ENCODE measurements at places on chromosomes 11 and 22. TPM values are rescaled to one million over a fixed set of nuclear protein-coding genes. Genes with fewer than 3 reads are reported as not detected.

DNA sequence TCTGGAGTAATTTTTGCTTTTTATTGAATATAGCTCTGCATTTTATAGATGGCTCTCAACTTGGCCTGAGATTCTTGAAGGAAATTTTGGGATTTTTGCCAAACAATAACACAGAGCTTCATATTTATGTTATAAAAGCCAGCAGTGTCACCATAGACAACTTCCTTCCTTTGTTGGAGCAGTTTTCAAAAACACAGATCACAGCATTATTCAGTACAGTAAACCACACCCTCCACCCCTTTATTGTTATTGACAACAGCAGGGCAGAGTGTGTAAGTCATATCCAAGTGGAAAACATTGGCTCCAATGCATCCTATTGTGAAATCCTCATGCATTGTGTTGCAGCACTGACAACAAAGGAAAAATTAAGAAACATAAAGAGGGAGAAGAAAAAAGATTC, 62.6 kb upstream of the PRSS23 start:
- DNase-seq, result peak; percentile 66

- no peak for DNase-seq
Observed at GRCh38 chr11:116445108-116446047, 327.4 kb downstream of the BUD13 start.

DNA sequence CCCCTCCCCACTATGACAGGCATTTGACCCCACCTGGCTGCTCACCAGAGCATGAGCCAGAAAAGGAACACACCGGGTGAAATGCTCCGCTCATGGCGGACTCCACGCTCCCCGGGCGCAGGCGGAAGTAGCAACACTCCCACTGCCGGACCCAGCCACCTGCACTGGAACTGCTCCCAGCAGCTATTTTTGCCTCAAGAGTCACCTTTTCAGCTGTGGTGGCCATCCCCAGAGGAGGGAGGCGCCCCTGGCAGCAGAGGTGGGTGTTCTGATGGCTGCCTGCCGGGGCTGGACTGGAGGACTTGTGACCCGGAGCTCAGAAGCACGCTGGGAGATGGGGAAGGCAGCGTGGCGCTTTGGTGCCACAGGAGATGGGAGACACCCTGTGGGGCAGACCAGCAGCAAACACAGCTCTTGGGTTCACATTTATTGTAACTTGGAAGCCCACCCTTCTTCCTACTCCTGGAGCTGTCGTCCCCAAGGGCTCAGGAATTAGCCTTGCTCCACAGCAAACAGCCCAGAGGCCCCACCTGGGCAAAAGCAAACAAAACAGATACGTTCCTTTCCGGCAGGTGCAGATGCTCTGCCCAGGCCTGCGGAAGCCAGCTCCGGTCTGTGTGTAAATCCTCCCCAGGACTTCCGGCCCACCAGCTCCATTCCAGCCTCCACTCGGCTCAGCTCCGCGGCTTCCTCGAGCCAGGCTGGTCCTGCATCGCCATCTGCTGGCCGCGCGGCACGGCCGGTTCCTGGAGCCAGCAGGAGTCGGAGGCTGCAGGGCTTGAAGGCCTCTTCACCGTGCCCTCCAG, 3.7 kb downstream of the RPS19BP1 start:
- DNase-seq, result peak; percentile 95

- no peak for DNase-seq
Observed at GRCh38 chr11:121644187-121644512, 191.4 kb upstream of the SORL1-AS1 start.

DNA sequence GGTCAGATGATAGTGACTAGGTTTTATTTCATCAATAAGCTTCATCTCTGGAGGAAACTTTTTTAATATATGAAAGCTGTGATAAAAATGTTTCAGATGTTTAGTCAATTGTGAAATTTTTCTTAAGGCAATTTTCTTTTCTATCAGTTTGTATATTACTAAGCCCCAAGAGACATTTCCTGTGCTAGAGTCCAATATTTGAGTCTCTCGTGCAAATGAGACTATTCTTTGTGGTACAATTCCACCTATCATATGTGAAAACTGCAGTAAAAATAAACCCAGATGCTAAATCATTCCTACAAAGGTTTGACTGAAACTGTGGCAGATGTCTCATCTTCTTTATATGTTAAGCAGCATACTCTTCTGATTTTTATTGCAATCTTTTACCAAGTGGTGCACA, 28.0 kb downstream of the CTR9 start:
- no peak for DNase-seq

NEFH gene
- 0.32 TPM for total RNA-seq

EIF3F gene
- total RNA-seq, result 216 TPM

LTBP3 gene
- total RNA-seq, result 24.2 TPM

DNA sequence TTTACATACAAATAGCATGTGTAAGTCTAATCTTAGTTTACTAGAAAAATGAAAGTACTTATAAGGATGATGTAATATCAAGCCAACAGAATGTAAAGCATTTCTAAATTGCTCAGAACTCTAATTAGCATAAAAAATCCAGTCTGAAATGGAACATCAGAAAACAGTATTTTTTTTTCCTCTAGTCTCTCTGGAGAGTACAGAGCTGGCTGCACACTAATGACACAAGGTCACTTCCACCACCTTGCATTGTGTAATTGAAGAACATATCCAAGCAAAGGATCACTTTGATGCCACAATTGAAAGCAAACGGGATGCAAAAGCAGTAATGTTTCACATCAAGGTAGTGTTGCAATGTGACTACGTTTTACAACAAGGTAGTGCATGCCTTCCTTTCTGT, 548.0 kb upstream of the LUZP2 start:
- peak; percentile 6 for DNase-seq

DNA sequence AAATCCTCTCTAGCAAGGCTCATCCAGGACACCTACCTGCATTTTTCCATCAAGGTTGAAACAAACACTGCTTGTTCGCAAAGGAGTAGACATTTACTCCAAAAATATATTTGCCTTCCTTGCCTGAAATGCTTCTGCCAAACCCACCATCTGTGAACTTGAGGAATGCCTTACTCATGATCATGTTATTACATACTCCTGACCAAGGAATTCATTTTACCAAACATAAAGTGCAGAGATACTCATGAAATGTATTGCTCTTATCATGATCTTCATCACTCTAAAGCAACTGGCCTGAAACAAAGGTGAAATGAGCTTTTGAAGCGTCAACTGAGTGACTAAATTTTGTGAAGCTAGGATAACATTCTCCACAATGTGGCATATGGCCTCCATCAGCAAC, 243.1 kb upstream of the CCDC179 start:
- no peak for DNase-seq

GRCh38 chr11:126511475-126512115, 156.1 kb downstream of the ST3GAL4 start:
- DNase-seq, result no peak

OR8H3 gene
- not detected for total RNA-seq

- DNase-seq, result no peak
Observed at GRCh38 chr11:76510060-76511047, 65.5 kb downstream of the EMSY start.

- no peak for DNase-seq
Observed at GRCh38 chr22:25942115-25942855, 200.3 kb downstream of the MYO18B start.

NDUFS3 gene
- 66.1 TPM for total RNA-seq

DNA sequence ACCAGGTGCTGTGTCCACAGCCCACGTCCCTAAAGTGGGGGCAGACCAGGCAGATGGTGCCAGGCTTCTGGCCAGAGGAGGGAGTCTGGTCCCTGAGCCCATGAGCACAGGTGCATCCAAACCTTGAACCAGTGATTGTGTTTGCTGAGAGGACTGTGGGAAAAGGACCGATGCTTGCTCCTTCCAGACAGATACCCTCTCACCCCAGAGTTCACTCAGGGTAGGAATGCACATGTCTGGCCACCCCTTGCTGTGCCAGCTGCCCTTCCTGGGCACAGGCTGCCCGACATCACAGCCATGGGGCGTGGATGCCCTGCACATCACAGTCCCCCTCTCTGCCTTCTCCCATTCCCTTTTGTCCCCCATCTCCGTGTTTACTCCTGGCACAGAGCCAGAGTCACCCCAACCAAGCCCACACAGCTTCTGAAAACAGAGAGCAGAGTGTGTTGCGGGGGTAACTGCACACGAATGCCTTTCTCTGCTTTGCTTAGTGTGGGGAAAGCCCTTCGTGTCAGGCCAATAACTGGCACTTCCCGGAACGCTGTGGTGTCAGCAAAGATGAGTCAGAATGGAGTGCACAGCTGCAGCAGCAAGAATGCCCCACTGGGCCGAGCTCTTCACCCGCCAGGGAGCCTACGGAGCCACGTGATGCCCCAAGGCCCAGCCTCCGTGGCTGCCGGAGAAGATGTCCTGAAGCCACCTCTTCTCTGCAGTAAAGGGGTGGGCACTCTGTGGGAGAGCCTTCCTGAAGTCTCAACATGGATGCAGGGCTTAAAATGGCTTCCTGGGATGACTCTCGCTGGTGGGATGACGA, 7.6 kb downstream of the CARS1 start:
- DNase-seq, result peak; percentile 97

DNA sequence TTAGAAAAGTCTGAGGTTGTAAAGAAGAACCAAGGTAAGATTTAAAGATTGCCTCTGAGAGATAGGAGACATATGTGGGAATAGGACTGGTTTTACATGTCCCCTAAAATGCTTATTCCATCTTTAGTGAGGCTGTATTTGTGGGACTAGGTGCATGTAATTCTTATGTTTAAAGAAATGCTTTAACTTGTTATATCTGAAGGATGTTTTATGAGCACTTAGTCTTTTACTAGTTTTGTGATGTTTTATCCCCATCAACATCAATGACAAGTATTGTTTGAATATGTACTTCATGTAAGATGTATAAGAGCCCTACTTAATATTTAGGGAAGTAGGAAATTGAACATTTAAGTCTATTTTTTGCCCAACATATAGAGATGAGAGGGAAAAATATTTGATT, 24.7 kb downstream of the GRAMD1B start:
- no peak for DNase-seq

GRCh38 chr22:37533995-37534394, 14.8 kb upstream of the CARD10 start:
- DNase-seq, result peak; percentile 77

Measured in fibroblast of villous mesenchyme (primary cell).